Esophagus squamous epithelium (tissue), 5 donors: ENCODE measurements at places on chromosomes 1 and 21. TPM values are rescaled to one million over a fixed set of nuclear protein-coding genes. Genes with fewer than 3 reads are reported as not detected.
A peak's percentile ranks its signal among the peaks of the same experiment; 100 is the strongest.

The DENND2C gene
- total RNA-seq: 42.6 TPM

The ST6GALNAC3 gene
- 4.3 TPM for total RNA-seq

The HFM1 gene
- 0.09 TPM for total RNA-seq

The RNF187 gene
- total RNA-seq: 71.8 TPM

The PIAS3 gene
- total RNA-seq: 20.9 TPM

The MPL gene
- not detected for total RNA-seq

The BEST4 gene
- total RNA-seq: not detected

DNA sequence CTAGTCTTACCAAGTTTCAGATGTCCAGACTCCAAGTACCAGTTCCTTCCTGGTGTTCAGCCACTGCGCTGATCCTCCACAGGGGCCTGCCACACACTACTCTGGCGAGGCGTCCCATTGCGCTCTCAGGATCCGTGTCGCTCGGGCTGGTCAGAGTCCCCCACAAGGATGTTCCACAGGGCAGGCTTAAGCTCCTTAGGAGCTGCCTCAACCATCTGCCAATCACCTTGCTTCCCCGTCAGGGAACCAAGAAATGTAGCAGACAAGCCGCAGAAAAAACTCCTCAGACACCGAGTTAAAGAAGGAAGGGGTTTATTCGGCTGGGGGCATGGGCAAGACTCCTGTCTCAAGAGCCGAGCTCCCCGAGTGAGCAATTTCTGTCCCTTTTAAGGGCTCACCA is 9.8 kb downstream of the OR2W3 start:
- DNase-seq: no peak

DNA sequence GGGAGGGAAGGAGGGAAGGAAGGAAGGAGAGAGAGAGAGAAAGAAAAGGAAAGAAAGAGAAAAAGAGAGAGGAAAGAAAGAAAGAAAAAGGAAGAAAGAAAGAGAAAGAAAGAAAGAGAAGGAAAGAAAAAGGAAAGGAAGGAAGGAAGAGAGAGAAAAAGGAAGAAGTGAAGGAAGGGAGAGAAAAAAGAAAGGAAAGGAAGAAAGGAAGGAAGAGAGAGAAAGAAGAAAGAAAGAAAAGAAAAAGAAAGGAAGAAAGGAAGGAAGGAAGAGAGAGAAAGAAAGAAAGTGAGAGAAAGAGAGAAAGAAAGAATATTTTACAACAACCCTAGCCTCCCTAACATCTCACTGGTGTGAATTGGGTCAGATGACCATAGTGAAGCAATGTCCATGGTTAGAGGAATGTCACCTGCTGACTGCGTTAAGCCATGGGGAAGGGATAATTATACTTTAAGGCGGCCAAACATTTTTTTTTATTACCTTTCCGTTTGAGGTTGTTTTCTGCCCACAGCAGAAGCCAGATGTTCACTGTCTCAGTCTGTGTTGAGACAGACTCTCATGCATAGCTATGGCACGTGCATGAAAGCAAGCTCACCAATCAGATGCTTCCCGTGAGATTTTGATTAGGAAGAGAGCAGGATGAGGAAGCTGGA is 76.4 kb downstream of the SNRPE start:
- DNase-seq: no peak

- no peak for DNase-seq
These were observed 1342.2 kb downstream of the PLA2G4A start for GRCh38 chr1:188170935-188171334.

DNA sequence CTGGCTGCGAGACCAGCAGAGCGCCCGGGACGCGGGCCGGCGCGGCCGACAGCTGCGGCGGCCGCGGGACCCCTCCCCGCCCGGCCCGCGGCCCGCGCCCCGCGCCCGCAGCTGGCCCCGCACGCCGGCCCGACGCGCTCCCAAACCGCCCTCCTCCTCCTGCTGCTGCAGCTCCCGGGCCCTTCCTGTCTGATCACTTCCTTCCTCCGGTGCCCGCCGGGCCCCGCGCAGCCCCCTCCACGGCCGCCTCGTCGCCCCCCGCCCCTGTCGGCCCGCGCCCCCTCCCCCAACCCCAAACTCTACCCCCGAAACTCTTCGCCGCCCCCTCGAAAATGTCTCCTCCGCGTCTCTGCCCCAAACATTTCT is 594 bp downstream of the LUZP1 start:
- DNase-seq: no peak

- DNase-seq: peak; percentile 84
These were observed at the start of gene AZIN2 for GRCh38 chr1:33080885-33081553. Gene AZIN2, plus strand, starts transcription at chr1:33081153. Its CDS starts 1,097 bp downstream, at chr1:33082250.

GRCh38 chr1:47533793-47534328 is 96.0 kb downstream of the FOXD2 start:
- DNase-seq: no peak

GRCh38 chr1:225119307-225119706 is 189.8 kb downstream of the DNAH14 start:
- DNase-seq: no peak

DNA sequence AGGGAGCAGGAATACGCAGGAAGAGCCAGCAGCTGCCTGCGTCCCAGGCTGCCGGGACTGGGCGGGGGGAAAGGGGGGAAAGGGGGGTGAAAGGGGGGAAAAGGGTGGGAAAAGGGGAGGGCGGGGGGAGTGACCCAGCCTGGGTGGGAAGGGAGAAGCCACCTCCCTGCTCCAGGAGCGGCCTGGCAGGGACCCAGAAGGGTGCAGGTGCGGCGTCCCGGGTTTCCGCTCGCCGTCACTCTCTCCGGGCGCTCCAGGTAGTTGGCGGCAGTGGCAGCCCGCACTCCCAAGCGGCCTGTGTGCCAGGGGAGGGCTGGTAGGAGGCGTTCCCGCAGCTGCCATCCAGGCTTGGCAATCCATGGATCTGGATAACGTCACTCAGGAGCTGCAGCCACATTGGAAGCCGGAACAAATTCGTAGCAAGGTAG is 141.0 kb upstream of the NGF start:
- DNase-seq: no peak

- no peak for DNase-seq
These were observed 482 bp downstream of the TM2D1 start for GRCh38 chr1:61724506-61724812.

DNA sequence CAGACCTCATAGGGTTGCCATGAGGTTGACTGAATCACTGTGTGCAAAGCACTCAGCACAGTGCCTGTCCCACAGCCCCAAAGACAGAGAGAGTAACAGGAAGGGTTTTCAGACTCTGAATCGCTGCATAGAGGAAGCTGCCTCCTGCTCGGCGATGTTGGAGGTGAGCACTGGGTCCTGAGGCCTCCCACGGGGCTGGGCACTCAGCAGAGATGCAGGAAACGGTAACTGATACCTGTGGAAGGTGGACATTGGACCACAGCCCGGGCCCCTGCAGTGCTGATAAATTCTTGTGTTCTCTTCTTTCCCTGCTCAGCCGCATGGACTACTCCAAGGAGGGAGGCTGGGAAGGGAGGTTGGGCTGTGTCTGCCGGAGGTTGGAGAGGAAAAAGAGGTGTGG is 389.7 kb downstream of the PTPRU start:
- no peak for DNase-seq

DNA sequence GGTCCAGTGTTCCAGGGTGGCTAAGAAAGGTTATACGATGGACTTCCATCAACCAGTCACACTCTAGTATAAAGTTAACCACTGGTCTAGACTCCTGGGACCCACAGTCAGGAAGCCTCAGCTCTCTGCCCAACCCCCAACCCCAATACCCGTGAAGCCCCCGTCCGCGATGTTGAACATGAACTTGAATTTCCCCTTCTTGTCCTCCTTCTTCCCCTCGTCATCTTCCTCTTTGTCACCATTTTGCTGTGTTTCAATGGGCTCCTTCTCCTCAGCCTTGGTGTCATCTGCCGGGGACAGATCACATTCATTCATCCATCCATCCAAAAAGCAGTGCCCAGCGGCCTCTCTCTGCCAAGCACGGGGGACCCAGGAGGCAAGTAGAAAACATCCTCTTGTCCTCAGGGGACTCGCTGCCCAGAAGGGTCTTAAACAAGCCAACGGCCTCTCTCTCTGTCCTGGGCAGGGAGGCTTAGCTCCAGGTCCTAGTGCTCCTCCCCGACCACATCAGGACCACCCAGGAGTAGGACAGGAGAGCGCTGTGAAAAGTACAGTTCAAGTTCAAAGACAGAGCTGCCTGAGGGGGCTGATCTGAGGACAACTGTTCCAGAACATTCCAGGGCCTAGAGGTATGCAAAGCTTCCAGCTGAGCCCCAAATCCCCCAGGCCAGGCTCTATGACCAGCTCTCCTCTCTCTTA is 66.5 kb downstream of the KCNAB2 start:
- no peak for DNase-seq

DNA sequence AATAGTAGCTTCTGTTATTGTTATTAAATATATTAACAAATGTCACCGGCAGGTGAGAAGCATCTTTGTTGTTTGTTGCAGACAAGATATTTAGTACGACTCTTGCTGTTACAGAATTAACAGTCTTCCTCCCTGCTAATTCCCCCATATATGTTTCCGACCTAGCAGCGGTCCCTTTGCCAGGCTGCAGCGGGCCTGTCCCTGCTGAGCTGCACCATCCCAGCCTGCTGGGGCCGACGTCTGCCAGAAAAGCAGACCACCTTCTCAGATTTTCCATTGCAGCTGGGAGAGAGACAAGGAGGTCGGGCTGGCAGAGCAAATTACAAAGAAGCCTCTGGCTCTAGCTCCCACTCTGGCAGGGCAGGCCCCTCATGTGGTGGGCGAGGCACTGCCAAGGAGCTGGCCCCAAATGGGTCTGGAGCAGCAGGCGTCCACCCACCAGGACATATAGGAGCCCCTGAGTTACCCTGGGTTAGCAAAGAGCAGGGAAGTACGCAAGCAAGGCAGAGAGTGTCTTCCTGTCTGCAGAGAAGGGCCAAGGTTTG is 142.7 kb downstream of the FOXD2 start:
- no peak for DNase-seq

- DNase-seq: no peak
These were observed 51.5 kb downstream of the CHRM3 start for GRCh38 chr1:239437822-239438221.

DNA sequence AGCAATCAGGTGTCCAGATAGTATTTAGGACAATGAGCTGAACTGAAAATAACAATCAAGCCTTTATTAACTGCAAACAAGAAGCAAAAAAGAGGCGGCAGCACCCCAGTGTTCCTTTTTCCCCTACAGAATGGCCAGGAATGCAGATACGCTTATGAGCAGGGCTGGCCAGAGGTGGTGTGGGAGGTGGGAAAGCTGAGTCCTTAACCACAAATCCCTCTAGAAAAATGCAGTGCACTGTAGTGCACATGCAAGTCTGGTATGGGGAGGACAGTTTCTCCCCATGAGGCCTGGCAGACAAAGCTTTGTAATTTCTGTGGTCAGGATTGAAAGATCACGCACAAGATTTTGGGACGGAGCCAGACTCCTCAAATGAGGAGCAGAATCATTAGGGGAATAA is 10.7 kb upstream of the IFNAR1 start:
- no peak for DNase-seq

DNA sequence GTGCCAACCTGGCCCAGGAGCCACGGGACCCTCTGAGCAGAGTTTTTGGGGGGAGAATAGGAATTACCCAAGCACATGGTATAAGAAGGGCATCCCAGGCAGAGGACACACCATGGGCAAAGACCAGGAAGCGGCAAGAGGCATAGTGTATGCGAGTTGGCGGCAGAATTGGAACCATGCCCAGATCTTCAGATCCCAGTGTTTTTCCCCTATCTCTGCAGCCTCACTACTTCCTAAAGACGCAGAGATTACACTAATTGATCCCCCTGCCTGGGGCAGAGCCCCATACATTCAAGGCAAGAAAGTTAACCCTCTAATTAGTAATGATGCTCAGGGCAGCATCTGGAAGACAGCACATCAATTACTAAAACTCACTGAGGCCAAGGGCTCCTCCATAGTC is 48.2 kb downstream of the SYT2 start:
- no peak for DNase-seq

GRCh38 chr1:117032681-117033539 is 27.2 kb upstream of the TTF2 start:
- DNase-seq: no peak

GRCh38 chr1:3597599-3597964 is 13.7 kb downstream of the MEGF6 start:
- no peak for DNase-seq

- no peak for DNase-seq
These were observed 26.8 kb upstream of the BACH1 start for GRCh38 chr21:29271927-29272333.

GRCh38 chr1:188423073-188423472 is 1594.3 kb downstream of the PLA2G4A start:
- DNase-seq: no peak

GRCh38 chr1:154895798-154896197 is 25.7 kb upstream of the KCNN3 start:
- DNase-seq: no peak

DNA sequence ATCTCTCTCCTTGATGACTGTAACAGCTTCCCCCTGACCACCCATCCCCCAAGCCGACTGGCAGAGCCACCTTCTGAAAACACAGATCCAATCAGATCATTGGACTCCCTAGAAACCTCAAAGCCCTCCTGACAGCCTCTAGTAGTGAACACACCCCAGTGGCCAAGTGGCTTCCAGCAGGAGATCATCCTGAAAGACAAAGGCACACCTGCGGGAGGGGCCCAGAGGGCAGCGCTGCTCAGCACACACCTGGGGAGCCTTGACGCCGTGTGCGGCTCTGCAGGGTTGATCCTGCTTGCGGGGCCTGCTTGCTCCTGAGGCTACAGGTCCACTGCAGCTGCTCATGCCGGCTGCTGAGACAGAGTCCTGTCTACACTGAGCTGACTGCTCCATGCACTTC is 41.5 kb downstream of the SLC66A1 start:
- no peak for DNase-seq

GRCh38 chr1:204267191-204267601 is 53.4 kb upstream of the GOLT1A start:
- no peak for DNase-seq

DNA sequence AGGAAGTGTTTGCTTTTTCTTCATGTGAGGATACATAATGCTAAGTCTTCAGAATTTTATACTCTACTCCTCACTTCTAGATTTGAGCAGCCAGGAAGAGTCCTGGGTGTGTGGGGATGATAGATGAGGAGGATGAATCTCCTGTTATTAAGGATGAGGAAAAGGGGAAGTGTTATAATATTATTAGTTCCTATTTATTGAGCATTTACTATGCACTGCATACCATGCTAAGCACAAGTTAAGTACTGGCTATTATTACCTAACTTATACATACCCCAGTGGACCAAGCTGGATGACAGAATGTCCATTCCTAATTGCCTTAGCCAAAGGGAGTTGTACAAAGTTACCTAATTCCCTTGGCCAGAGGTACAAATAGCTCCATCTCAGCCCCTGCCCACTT is 19.8 kb downstream of the CACHD1 start:
- DNase-seq: no peak

GRCh38 chr1:223244366-223245103 is 101.5 kb upstream of the TLR5 start:
- DNase-seq: no peak
